ENCODE measurements at places on chromosomes 11 and 22. TPM values are rescaled to one million over a fixed set of nuclear protein-coding genes. Genes with fewer than 3 reads are reported as not detected.

- DNase-seq, result no peak
- peak overlapping the region; percentile 66 for H3K27ac ChIP-seq
- peak overlapping the region; percentile 56 for H3K4me3 ChIP-seq
- no peaks in the 10 kb centered on the region for H3K36me3 ChIP-seq
- no peaks in the 10 kb centered on the region for H3K27me3 ChIP-seq
Measured at GRCh38 chr11:73342633-73343032, 33.6 kb upstream of the RELT start.

DNA sequence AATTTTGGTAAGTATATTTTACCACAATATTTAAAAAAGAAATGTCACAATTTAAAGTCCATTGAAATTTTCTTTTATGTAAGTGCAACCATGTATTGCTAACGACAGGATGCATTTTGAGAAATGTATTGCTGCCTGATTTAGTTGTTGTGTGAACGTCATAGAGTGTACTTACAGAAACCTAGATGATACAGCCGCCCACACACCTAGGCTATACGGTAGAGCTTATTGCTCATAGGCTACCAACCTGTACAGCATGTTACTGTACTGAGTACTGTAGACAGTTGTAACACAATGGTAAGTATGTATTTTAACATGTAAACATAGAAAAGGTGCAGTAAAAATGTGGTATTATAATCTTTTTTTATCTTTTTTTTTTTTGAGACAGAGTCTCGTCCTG is 48.1 kb downstream of the CBL start:
- H3K27ac ChIP-seq, result no peak overlapping the region
- H3K4me1 ChIP-seq, result peaks cover 21% of the 10 kb centered on the region
- no peak for DNase-seq

Gene POU2AF2
- total RNA-seq, result not detected

Gene PPP1R14B
- total RNA-seq, result 31.8 TPM

Gene PLAAT5
- 2.0 TPM for total RNA-seq

Data from sigmoid colon (tissue), 7 donors.